ENCODE measurements at places on chromosomes 1 and 21.

DNA sequence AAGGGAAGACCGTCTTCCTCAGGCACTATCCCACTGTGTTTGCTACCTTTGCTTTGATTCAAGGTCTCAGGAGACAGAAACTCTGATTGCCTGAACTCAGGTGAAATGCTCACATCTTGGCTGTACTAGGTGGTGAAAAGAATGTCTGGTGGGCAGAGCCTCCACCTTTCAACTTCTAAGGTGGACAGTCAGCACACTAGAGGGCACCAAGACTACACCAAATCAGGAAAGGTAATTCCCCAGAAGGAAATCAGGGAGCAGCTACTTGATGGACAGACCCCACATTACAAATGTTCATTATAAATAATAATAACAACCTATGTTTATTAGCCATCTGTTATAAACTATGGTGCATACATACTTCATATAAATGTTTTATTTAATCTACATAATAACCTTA lies 220.9 kb downstream of the ATG4C start:
- DNase-seq = peak; percentile 4

DNA sequence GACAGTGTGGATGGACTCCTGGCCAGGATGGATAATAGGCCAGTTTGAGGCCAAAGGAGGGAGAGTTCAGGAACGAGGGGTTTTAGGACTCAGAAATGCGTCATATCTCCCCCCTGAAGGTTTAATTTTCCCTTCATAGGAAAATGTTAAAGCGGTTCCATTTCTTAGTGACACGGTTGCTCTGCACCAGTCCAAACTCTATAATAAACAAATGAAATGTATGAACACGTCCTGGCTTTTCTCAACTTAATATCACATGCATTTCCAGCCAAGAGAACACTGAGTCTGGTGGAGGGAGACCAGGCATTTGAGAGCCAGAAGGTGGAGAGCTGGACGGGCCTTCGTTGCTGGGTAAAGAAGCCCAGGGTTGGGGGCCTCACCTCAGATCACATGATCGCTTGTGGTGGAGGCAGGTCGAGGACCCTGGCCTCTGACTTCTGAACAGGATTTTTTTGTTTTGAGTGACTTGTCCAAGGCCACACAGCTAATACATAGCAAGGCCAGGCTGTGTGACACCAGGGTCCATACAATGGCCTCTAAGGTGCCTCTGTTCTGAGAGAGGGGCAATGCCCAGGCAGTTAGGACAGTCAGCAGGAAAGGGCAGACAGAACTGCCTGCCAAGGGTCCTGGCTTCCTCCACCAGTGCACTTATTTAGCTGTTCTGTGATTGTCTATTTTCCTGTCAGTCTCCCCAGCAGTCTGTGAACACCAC lies 11.4 kb downstream of the SLC1A7 start:
- no peak for DNase-seq

DNA sequence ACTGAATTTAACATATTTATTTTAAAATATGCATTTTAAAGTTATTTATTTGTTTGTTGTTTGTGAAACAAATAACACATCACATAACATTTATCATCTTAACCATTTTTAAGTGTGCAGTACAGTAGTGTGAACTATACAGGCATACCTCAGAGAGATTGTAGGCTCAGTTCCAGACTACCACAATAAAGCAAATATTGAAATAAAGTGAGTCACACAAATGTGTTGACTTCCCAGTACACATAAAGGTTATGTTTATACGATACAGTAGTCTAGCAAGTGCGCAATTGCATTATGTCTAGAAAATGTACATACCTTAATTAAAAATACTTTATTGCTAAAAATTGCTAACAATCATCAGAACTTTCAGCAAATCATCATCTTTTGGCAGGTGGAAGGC lies 739.4 kb upstream of the ADGRL4 start:
- DNase-seq = no peak

- DNase-seq = peak; percentile 24
These were observed 177.5 kb downstream of the VPS13D start for GRCh38 chr1:12407050-12407961.

- no peak for DNase-seq
These were observed 76.4 kb upstream of the PRMT6 start for GRCh38 chr1:106980121-106980520.

DNA sequence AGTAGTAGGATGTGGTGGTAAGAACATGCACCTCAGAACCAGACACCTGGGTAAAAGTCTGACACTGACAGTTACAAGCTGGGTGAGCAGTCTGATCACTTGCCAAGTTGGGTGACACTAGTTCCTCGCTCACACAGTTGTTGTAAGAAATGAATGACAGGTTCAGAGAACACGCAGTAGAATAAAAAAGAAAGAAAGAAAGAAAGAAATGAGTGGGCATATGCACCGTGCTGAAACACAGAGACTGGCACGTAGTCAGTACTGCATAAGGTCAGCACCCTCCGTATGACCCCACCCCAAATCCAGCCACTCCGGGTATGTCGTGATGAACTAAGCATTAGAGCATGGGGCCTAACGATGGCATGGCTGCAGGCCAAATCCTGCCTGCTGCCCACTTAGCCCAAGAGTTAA lies 90.6 kb downstream of the GLUL start:
- no peak for DNase-seq

DNA sequence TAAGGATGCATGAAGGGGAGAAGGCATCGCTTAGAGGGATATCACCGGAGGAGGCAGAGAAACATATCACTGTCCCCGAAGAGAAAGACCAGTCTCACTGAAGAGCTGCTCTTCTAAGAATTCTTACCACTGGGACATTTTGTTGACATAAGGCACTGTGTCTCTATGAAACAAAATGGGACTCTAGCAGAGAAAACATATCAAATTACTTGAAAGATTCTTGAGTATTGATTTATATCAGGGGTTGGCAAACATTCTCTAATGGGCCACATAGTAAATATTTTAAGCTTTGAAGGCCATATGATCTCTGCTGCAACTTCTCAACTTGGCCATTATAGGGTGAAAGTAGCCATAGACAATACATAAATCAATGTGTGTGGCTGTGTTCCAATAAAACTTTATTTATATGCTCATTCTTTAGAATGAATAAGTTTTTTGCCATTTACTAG lies 41.0 kb upstream of the GREM2 start:
- no peak for DNase-seq

GRCh38 chr21:39523915-39524314 lies 72.1 kb downstream of the SH3BGR start:
- no peak for DNase-seq

- no peak for DNase-seq
These were observed 31.0 kb upstream of the CREG1 start for GRCh38 chr1:167584581-167584980.

- DNase-seq = no peak
These were observed 436.8 kb downstream of the KIF26B start for GRCh38 chr1:245591346-245592188.

DNA sequence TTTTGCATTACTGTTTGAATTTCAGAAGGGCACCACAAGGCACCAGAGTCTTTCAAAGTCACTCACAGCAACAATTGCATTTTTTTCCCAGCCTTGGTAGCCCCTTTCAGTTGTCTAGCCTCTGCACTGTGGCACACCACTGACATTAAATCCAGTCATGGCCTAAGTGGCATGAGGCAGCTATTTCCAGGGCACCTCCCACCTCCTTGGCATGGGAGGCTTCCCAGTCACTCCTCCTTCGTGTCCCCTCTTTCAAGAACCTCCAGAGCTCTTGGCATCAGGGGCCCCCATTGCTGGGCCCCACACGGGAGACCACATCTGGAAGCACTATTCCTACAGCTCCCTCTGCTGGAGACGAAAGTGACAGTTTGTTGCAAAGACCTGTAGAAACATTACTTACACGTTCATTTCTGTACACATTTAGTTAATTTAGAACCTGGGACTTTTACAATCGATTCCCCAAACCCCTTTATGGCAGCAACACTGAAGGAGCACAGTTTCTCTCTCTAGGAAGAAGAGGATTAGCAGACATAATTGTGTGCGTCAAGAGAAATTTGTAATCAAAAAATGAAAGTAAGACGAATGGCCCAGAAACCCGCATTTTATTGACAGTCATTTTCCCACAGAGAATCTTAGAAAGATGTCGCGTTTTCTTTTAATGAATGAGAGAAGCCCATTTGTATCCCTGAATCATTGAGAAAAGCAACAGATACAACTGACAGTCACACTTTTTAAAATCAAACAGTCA lies 5.7 kb upstream of the CHD5 start:
- no peak for DNase-seq

DNA sequence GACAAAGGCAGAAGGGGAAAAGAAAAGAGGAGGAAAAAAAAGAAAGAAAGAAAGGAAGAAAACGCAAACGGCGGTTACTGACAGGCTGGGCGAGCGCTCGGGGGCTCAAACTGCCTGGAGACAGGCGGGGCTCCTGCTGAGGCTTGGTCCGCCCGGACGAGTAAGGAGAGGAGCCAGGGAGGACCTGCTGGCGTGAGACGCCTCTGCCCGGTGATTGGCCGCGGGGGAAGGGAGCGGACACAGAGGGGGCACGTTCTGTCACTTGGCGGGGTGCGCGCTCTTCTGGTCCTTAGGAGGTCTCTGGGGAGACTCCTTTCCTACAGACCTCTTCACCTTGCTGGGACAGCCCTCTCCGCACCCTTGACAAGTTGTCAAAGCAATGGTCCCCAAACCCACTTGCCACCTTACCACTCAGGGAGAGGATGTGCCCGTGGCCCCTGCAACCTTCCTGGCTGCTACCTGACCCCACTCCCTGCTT lies 791 bp upstream of the PIK3R3 start:
- peak; percentile 68 for DNase-seq

DNA sequence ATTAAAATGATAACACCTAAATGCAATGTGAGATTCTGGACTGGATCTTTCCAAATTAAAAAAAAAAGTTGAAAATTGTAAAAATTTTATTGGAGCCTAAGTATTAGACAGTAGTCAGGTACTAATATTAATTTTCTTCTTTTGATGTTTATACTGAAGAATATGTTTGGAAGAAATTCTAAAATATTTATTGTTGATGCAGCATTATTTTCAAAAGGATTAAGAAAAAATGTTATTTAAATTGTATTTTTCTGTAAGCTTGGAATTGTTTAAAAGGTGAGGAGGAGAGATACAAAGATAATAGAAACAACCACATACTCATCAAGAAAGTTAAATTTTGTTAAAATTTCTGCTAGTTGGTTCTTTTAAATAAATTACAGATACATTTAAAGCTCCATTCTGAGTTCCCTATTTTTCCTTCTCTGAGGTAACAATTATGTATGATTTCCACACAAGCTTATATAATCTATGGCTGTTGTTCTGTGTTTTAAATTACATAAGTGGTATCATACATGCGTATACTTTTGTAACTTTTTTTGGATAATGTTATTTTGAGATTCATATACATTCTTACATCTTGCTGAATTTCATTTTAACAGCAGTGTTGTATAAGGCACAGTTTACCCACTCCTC lies 180.3 kb upstream of the RGS18 start:
- no peak for DNase-seq

DNA sequence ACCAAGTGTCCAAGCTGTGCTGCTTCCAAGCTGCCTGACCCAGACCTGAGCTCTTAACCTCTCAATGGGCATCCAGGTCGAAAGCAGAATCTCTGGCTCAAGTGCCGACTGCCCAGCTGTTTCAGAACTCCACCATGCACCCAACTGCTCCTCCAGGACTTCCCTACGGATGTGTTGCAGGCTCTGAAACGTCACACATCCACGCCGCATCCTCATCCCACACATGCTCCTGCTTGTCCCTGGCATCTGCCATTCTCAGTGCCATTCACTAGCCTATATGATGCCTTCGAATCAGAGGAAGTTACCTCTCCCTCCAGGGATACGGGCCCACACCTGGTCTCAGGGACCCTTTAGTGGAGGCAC lies 11.2 kb downstream of the PDZK1IP1 start:
- no peak for DNase-seq

GRCh38 chr1:206663832-206664652 lies 20.7 kb upstream of the MAPKAPK2 start:
- DNase-seq = peak; percentile 64

DNA sequence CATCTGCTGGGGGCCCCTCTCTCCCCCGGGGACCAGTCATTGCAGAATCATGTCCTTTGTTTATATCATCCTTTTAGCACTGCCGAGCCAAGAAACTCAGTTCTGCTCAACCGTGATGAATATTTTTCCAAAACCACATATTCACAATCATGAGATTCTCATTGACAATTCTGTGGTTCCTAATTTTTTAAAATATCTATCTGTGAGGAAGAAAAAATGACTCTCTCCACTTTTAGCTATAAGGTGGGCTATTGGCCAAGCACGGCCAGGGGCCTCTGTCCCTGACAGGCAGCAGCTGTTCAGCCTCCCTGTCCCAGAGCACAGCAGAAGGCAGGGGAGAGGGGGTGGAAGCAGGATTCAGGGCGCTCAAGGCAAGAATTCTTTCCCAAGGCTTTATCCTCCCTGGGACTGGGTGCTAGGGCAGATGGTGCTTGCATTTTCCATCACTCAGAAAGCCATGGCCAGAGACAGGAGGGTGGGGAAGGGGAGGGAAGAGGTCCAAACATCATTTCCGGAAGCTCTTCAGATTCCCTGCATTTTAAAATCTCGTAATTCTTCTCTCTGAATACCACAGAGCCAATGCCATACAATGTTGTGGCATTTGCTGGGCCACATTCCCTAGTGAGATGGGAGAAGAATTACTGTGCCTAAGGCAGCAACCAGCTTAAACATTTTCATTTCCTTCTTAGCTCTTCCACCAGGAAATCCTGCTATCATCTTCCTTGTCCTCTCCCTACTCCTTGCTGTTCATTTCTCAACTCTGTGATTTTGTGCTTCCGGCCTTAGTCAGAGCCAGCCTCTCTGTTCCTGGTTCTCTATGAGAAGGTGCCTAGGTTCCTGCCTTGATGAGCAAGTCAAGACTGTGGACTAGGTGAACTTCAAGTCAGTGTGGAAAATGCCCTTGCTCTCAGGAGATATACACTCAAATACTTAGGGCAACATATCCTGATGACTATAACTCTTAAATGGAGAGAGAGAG lies 60.3 kb downstream of the KCNJ6 start:
- peak; percentile 38 for DNase-seq

DNA sequence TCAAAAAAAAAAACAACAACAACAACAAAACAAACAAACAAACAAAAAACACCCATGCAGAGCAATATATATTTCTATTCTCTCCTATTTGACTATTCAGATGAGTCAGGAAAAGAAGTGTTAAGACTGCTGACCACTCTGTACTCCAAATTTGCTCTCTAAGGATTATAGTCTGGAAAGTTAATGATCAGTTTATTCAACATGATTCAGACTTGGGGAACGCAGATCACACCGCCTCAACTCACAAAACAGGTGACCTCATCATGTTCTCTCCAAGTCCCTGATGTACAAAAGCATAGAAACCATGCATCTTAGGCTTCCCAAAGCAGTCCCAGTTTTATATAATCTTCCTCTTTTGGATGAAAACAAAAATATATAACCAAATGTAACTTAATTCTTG lies 51.9 kb upstream of the PRRC2C start:
- no peak for DNase-seq

- peak; percentile 44 for DNase-seq
These were observed 8.9 kb downstream of the VPS26C start for GRCh38 chr21:37257967-37258877.

GRCh38 chr1:110726755-110727154 lies 52.0 kb upstream of the KCNA3 start:
- no peak for DNase-seq

DNA sequence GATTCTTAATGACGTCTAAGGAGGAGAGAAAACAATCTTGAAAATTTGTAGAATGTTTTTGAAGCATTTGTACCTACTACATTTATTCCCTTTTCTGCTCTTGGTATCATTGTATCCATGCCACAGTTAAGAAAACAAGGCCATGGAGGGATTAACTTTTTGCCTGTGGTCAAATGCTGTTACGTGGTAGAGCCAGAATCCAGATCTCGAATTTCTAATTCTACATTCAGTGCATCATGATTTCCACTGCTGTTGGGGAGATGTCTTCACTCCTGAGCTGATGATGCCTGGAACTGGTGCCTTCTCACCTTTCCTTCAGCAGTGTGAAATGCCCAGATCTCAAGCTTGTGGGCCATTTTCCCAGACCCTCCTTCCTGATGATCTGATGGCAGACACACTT lies 175.6 kb downstream of the HHAT start:
- no peak for DNase-seq

All from hepatic stellate cell (primary cell).